ENCODE measurements at places on chromosomes 1 and 21. TPM values are rescaled to one million over a fixed set of nuclear protein-coding genes. Genes with fewer than 3 reads are reported as not detected.

DNA sequence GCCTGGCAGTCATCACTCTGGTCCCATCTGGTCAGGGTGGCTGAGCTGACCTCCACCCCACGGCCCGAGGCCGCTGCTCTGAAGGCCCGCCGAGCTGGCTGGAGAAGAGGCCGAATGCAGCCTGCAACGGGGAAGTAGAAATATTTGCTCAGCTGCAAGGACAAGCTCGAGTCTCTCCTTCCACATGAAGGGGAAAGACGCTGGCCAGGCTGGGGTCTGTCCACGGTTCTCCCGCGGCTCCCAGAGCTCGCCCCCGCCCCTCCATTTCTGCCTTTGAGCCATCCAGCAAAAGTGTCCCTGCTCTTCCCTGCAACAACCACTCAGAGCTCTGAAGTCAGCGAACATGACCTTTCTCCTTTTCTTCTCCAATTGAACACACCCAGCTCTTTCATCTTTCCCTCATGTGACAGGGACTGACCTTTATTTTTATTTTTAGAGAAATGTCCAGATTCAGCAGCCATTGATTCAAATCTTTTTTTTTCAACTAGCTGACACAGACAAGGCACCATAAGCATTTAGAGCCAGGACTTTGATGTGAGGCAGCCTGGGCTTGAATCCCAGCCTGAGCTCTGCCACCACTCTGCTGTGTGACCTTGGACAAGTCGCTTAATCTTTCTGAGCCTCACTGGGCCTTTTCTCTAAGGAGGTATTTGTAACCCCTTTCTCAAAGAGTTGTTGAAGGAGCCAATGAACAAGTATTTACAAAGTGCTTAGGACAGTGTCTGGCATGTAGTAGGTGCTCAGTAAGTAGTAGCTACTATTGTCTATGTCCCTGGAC lies 149.3 kb upstream of the WNT4 start:
- no peak for ATAC-seq

- peak; percentile 59 for ATAC-seq
Measured at GRCh38 chr21:40054403-40054802, 187.2 kb downstream of the PCP4 start.

DNA sequence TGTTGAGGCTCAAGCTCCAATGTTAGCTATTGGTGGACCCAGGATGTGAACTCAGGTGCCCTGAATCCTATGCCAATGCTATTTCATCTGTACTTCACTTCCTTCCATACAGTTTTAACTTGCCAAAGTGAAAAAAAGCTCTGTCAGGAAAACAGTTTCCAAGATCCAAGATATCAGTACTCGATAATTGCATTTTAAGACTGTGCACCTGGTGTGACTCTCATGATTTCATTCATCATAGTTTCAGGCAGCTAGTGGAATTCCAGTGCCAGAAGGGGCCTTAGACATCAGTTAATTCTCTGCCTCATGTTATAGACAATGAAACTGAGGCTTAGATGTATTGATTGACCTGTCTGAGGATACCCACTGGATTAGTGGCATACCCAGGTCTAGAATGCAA lies 26.5 kb upstream of the LEPR start:
- no peak for ATAC-seq

- ATAC-seq = no peak
Measured at GRCh38 chr1:107430540-107431228, 289.8 kb downstream of the NTNG1 start.

DNA sequence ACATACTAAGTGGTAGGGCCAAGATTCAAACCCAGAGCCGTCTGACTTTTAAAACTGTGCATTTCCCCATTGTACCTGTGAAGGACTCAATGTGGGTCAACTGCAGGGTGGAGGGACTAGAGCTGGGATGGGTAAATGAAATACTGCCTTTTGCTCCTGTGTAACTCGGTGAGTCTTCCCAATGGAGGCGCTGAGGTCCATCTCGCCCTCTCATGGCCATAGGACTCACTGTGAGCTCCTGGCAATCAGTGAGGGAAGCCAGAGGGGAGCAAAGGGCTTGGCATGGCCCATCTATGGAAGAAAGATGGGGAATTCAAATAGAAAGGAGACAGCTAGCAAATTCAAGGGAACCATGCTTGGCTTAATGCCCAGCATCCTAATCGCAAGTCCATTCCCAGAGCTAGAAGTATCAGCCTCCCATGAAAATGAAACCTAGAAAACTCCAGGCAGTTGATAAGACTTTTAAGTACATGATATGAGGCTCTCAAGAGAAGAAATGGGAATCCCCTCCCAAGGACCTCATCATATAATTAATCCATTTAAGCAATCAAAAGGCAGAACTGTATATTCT lies 25.4 kb upstream of the CGN start:
- no peak for ATAC-seq

DNA sequence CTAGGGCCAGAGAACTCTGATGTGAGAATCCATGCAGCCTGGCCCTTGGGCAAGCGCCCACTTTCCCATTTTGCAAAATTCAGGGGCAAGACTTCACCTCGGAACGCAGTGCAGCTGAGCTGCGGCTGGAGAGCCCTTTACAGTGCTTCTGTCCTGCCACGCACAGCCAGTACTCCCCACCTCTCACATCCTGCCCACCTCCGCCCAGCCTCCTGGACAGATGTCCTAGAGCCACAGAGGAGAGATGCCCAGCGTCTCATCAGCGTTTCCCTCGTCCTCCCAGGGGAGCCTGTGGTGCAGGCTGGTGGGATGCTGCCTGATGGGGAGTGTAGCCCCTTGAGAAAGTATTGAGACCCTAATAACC lies 29.6 kb downstream of the RUNX3 start:
- ATAC-seq = no peak

DNA sequence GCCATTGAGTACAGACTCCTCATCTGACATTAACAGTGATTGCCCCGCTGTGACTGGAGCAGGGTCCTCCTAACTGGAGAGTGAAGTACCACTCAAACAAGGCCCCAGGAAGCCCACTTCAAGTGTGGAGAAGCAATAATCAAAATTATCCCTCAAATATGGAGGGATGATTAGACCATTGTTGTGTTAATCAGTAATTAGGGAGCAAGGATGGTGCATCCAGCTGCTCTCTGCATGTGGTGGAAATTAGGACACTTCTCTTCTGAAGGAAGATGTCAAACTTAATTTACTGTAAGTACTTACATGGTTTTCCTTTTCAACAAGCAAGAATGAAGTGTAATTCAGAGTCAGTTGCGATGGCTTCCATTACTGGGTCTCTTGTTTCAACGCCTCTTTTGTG lies 3.4 kb upstream of the ZP4 start:
- ATAC-seq = no peak

Gene MAB21L3
- not detected for total RNA-seq
